Nephron progenitor cell (in vitro differentiated cells): ENCODE measurements at places on chromosomes 2 and 18.

GRCh38 chr2:180662521-180662920 is 317.9 kb upstream of the UBE2E3 start:
- DNase-seq, result no peak
- no peaks in the 10 kb centered on the region for H3K36me3 ChIP-seq
- peaks cover 11% of the 10 kb centered on the region for H3K4me1 ChIP-seq
- H3K27ac ChIP-seq, result no peak overlapping the region
- H3K4me3 ChIP-seq, result no peak overlapping the region

DNA sequence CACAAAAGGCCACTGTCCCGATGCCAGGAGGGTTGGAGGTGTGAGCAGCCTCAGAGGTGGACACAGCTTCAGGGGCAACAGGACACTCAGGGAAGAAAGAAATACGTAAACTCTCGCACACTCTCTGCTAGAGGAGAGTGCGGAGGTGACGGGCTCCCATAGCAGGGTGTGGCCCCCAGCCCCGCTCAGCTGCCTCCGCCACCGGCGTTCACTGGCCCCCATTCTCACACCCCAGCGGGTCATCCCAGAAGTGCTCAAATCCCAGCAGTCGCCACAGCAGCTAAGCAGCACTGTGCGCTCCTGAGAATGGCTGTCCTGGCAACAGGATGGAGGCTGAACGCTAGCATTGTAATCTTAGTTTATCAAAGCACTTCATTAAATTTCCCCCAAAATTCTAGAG is 315.6 kb upstream of the SALL3 start:
- no peak for DNase-seq
- H3K4me3 ChIP-seq, result no peak overlapping the region
- no peaks in the 10 kb centered on the region for H3K36me3 ChIP-seq
- no peaks in the 10 kb centered on the region for H3K4me1 ChIP-seq

DNA sequence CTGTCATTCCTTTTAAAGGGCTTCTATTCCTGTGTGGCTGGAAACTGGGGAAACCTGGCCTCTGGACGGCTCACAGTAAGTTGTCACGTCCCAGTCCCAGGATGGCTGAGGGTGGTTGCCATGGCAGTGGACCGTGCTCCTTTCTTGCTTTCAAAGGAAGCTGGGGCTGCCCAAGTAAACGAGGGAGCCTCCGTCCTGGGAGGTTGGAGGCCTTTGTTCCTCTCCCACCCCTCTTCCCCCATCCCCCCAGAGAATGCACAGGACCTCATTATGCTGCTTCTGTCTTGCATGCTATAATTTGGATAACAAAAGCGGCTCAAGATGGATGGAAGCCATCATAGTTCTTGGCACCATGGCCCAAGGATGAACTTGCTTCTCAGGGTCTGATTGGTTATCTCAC is 325.5 kb upstream of the HS6ST1 start:
- H3K36me3 ChIP-seq, result no peaks in the 10 kb centered on the region
- H3K4me1 ChIP-seq, result peaks cover 31% of the 10 kb centered on the region
- no peak overlapping the region for H3K4me3 ChIP-seq

DNA sequence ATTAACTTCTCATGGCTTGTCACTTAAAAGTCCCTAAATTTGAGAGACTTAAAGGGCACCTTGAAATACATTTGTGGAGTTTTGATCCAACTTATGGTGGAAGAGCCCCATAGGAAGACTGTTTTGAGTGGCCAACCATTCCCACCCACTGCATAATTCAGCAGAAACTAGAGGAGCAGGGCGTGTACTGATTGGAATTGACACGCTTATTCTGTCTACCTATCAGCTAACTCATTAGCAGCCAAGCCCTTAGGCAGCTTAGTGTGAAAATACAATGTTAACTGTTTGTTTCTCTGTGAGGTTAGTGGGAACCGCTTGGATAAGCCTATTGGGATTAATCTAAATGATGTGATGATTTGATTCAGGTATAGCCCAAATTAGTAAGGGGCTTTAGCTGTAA is 6.4 kb downstream of the LGALSL start:
- H3K4me3 ChIP-seq, result no peak overlapping the region
- DNase-seq, result no peak
- peaks cover 53% of the 10 kb centered on the region for H3K4me1 ChIP-seq
- H3K27ac ChIP-seq, result no peak overlapping the region

DNA sequence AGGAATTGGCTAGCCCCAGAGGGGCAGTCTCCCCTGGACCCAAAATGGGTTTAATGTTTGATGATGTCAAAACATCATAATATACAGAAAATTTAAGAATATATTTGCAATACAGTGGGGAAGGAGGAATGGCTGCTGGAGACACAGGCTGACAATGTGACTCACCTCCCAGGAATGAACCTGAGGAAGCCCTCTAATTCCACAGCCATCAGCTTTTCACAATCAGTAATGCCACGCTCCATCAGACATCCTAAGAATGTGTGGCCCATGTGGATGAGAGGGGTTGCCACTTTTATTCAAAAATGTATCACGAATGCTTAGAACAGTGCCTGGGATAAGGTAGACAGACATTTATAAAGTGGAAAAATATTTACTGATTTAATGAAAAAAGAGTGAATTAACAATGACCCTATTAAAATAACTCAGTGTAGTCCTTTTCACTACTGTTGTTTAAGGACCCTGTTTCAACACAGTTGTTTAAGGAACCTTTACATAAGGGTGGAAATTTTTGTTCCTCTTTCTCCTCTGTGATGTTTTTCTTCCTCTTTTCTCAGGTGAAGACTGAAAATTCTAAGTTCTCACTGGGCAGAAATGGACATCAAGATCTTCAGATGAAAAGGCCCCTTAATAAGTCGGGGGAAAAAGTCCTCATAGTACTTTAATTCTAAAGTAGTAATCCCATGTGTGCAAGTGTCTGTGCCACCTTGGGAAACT is 17.5 kb upstream of the TMEM163 start:
- no peaks in the 10 kb centered on the region for H3K36me3 ChIP-seq
- no peak overlapping the region for H3K4me3 ChIP-seq
- peaks cover 12% of the 10 kb centered on the region for H3K27me3 ChIP-seq
- DNase-seq, result no peak
- H3K27ac ChIP-seq, result no peak overlapping the region

DNA sequence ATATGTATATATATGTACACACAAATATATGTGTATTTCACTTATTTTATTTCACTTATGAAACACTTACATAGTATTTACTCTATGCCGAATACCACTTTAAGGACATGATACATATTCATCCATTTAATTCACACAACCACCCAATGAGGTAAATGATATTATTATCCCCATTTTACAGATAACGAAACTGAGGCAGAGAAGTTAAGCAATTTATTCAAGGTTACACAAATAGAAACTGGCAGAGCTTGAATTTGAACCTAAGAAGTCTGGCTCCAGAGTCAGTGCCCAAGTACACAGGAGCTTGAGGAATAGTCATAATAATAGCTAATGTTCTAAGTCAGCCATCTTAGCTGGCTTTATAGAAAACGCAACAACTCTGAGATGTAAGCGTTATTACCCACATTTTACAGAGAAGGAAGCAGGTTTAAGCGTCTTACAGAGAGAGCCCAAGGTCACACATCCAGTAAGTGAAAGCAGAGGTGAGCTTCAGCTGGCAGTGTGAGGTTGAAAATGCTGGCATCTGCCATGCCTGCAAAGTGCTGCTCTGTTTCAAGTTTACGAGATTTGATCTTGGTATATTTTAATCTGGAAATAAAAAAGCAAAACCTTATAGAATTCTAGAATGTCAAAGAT is 326.9 kb downstream of the LPIN1 start:
- no peak for DNase-seq
- no peaks in the 10 kb centered on the region for H3K4me1 ChIP-seq
- no peak overlapping the region for H3K27ac ChIP-seq
- H3K4me3 ChIP-seq, result no peak overlapping the region
- H3K27me3 ChIP-seq, result no peaks in the 10 kb centered on the region

GRCh38 chr18:24089076-24089475 is 49.8 kb upstream of the CABYR start:
- peaks cover 4% of the 10 kb centered on the region for H3K27me3 ChIP-seq
- no peak for DNase-seq
- H3K27ac ChIP-seq, result no peak overlapping the region
- H3K4me3 ChIP-seq, result no peak overlapping the region
- peaks cover 13% of the 10 kb centered on the region for H3K4me1 ChIP-seq
- H3K36me3 ChIP-seq, result peaks cover 25% of the 10 kb centered on the region

- H3K36me3 ChIP-seq, result peaks cover 16% of the 10 kb centered on the region
- H3K4me3 ChIP-seq, result no peak overlapping the region
- no peak for DNase-seq
- peak overlapping the region; percentile 60 for H3K27ac ChIP-seq
These were observed 146.1 kb downstream of the SEPTIN10 start for GRCh38 chr2:109467701-109468100.

- DNase-seq, result no peak
- no peaks in the 10 kb centered on the region for H3K4me1 ChIP-seq
- peaks cover 17% of the 10 kb centered on the region for H3K36me3 ChIP-seq
- peak overlapping the region; percentile 32 for H3K27ac ChIP-seq
These were observed 34.3 kb upstream of the KCNG2 start for GRCh38 chr18:79763407-79763806.

DNA sequence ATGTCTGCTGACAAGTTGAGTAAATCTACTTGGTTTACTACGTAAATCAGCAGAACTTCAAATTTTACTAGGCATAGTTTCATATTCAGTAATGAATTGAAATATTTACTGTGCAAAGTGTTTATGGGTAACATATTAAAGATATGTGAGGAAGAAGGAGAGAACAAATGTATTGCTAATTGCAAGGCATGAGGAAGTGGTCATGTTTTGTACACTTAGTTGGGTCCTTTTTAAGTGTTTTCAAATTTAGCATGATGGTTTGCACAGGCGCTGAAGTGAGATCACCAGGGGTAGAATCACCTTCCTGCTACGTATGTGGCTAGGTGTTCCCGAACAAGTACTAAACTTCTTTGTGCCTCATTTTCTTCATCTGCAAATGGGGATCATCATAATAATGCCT is 1534.4 kb downstream of the LRP1B start:
- DNase-seq, result no peak
- H3K27me3 ChIP-seq, result no peaks in the 10 kb centered on the region
- no peak overlapping the region for H3K27ac ChIP-seq
- H3K4me3 ChIP-seq, result no peak overlapping the region
- H3K36me3 ChIP-seq, result no peaks in the 10 kb centered on the region

- no peak for DNase-seq
- H3K4me1 ChIP-seq, result peaks cover 5% of the 10 kb centered on the region
- H3K27me3 ChIP-seq, result peaks cover 14% of the 10 kb centered on the region
- no peak overlapping the region for H3K27ac ChIP-seq
- H3K4me3 ChIP-seq, result no peak overlapping the region
- no peaks in the 10 kb centered on the region for H3K36me3 ChIP-seq
These were observed 18.3 kb upstream of the SP3 start for GRCh38 chr2:173983391-173983871.

- no peaks in the 10 kb centered on the region for H3K4me1 ChIP-seq
- no peak overlapping the region for H3K27ac ChIP-seq
- H3K36me3 ChIP-seq, result peaks cover 31% of the 10 kb centered on the region
- no peak overlapping the region for H3K4me3 ChIP-seq
- H3K27me3 ChIP-seq, result no peaks in the 10 kb centered on the region
- no peak for DNase-seq
These were observed 112.0 kb downstream of the GULP1 start for GRCh38 chr2:188403676-188404075.

- H3K4me3 ChIP-seq, result no peak overlapping the region
- H3K36me3 ChIP-seq, result no peaks in the 10 kb centered on the region
- no peak overlapping the region for H3K27ac ChIP-seq
These were observed 73.6 kb downstream of the NPAS2 start for GRCh38 chr2:100893392-100894104.

DNA sequence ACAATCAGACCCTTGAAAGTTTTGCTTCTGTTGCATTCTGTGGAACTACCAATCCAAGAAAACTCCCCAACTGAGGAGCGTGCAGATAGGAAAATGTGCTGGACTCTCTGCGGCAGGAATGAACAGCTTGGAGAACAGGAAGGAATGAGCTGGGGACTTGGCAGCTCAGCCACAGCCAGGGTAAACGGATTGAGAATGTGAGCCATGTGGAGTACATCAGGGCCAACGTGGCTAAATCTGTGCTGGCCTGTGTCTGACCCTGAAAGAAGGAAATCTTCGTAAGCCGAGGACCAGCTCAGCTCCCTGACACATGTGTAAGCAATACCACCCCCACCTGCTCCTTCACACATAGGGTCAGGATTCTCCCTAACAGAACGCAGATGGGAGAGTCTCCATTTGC is 1023.7 kb downstream of the BCL11A start:
- H3K27ac ChIP-seq, result no peak overlapping the region
- no peak overlapping the region for H3K4me3 ChIP-seq
- H3K4me1 ChIP-seq, result peaks cover 9% of the 10 kb centered on the region
- H3K36me3 ChIP-seq, result no peaks in the 10 kb centered on the region
- peaks cover 8% of the 10 kb centered on the region for H3K27me3 ChIP-seq
- DNase-seq, result no peak

- H3K36me3 ChIP-seq, result no peaks in the 10 kb centered on the region
- H3K4me3 ChIP-seq, result no peak overlapping the region
- H3K27ac ChIP-seq, result no peak overlapping the region
- DNase-seq, result no peak
These were observed 61.3 kb downstream of the ALPK2 start for GRCh38 chr18:58567453-58568196.

- no peak overlapping the region for H3K4me3 ChIP-seq
- DNase-seq, result no peak
- H3K27me3 ChIP-seq, result peaks cover 4% of the 10 kb centered on the region
- no peak overlapping the region for H3K27ac ChIP-seq
- H3K4me1 ChIP-seq, result peaks cover 5% of the 10 kb centered on the region
- no peaks in the 10 kb centered on the region for H3K36me3 ChIP-seq
These were observed 81.5 kb upstream of the FN1 start for GRCh38 chr2:215517391-215517790.

DNA sequence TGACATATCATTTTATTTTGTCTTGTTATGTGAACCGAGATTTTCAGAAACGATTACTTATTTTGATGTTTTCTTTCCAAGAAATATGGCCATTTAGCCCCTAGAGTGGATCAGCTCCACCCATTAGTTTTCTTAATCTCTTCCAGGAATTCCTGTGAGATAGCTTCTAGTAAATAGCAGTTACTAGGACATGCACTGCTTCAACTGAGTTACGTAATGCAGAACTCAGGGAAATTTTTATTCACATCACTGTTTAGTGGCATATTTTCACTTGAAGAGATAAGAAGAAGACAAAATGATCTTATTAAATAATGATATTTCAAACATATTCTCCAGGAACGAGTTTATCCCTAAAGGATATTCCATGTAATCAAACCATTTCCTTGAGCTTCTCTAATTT is 573.5 kb upstream of the CNTNAP5 start:
- no peak overlapping the region for H3K4me3 ChIP-seq
- DNase-seq, result no peak
- no peaks in the 10 kb centered on the region for H3K36me3 ChIP-seq
- H3K27ac ChIP-seq, result no peak overlapping the region

DNA sequence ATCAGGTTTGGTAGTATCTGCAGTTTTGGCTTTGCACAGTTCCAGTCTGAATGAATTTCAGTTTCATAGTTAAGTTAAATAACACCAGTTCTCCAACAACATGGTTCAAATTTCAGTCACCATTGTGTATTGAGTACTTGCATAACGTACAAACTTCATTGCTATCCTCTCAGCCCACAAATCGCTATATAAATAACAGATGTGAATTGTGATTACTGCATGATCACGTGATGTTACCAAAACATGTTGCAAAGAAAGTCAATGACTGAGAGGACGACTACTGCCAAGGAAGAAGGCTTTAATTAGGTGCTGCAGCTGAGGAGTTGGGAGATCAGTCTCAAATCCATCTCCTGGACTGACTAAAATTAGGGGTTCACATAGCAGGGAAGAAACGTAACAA is 48.2 kb downstream of the COL4A4 start:
- H3K4me1 ChIP-seq, result peaks cover 12% of the 10 kb centered on the region
- DNase-seq, result no peak
- no peaks in the 10 kb centered on the region for H3K36me3 ChIP-seq
- no peak overlapping the region for H3K4me3 ChIP-seq

- H3K4me3 ChIP-seq, result peak overlapping the region; percentile 90
- H3K4me1 ChIP-seq, result peaks cover 58% of the 10 kb centered on the region
- peaks cover 18% of the 10 kb centered on the region for H3K36me3 ChIP-seq
- peak; percentile 68 for DNase-seq
These were observed 817 bp downstream of the DSC2 start for GRCh38 chr18:31101183-31102024.
